H54 (cell line): ENCODE measurements at places on chromosomes 5 and 9.

DNA sequence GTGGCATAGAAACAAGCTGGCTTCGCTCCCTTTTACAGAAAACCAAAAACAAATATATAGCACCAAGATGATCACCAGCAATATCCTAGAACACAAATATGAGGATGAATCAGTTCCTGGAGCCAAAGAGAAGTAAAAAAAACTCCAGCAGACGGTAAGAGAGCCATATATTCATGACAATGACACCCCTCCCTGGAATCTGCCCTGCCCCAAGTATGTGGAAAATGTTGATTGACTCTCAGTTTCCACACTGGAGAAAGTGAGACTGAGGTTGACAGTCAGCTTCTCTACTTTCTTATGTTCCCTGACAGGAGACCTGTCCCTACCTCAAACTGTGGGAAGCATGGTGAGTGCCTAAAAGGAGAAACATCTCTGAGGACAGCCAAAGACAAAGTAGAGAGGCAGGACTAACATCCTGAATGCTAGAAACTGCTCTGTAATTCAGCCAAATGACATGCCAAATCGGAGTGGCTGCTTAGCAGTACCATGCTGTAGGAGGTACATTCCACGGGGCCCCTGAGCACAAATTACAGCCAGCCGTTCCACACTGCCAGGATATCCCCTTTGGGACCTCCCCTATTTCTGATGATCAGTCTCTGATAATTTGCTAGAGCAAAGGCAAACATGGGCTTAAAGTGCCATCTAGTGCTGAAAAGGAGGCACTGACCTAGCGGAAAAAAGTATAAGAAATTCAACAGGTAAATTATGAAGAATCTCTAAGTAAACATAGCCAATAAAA lies 424.0 kb upstream of the RGMB start:
- DNase-seq = peak; percentile 20

GRCh38 chr9:104301755-104302154 lies 202.3 kb upstream of the OR13F1 start:
- DNase-seq = no peak

- DNase-seq = no peak
Measured at GRCh38 chr9:137417161-137418021, 5.6 kb downstream of the EXD3 start.

DNA sequence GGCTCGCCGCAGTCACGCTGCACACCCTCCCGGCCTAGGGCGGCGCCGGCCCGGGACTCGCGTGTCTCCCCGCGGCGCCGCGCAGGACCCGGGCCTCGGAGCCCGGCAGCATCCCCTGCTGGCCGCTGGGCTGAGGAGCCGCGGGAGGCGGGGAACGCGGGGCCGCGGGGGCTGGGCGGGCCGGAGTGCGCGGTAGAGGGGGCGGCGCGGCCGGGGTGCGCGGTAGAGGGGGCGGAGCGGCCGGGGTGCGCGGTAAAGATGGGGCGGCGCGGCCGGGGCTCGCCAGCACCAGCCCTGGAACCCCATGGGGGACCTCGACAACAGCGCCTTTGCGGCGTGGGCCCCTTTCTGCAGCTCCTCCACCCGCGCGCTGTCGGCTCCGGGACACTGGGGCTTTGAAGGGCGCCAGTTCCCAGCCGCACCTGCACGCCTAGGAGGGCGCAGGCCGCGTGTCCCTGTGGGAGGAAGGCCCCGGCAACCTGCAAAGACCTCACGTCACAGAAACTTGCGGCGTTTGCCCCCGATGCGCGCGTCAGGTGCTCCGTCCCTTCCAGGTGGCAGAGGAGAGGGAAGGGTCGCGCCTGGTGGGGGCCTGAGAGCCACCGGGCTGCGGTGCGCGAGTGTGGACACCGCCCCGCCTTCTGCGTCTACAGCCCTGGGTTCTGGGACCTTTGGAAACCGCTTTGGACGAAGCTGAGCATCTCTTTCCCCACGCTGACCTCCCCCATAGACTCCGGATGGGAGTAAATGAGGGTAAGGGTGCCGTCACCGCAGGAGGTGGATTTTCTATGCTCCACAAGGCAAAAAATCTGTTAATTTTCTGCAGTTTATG lies 49.6 kb downstream of the NSUN2 start:
- no peak for DNase-seq

DNA sequence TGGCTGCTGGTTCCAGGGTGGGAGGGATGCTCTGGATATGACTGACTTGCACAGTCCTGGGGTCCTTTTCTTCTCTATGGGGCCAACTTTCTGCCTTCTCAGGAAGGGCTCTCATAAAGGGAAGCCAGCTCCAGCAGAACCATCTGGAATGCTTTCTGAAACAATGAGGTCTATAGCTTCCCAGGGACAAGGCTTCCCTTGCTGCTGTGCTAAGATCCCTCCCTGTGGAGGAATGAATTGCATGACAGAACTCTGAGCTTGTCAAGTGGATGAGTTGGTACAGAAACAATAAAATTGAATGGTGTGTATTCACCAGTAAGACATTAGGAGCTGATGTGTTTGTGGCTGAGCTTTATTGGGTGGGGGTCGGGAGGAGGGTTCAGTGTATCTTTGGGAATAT lies 19.8 kb downstream of the CKMT2 start:
- no peak for DNase-seq

DNA sequence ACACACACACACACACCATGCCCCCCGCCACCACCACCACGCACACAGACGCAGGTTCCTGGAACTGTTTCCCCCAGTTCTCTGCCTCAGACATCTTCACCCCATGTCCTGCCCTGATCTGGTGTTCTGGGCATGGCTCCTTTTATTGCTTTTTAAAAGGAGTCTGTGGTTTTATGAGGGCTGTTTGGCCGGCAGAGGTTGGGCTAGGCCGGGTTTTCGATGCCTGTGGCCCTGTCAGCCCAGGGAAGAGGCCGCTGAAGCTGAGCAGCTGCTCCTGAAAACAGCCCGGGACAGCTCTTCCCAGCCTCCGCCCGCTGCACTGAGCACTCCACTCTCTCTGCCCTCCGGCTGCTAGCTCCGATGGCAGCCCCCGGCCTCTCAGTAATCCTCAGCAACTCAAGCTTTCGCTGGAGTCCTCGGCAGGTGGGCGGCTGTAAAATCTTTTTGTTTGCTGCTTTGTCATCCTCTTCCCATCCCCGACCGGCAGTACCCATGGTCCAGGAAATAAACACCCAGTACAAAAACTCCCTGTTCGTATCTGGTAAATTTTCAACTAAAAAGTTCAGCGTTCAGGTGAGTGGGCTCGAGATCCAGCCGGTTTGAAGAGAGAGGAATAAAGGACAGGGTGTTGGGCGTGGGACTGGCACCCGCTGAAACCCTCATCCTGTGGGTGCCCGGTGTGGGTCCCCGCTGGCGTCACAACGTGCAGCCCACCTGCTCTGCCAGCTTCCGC lies 103.0 kb upstream of the ERCC6L2 start:
- DNase-seq = no peak

DNA sequence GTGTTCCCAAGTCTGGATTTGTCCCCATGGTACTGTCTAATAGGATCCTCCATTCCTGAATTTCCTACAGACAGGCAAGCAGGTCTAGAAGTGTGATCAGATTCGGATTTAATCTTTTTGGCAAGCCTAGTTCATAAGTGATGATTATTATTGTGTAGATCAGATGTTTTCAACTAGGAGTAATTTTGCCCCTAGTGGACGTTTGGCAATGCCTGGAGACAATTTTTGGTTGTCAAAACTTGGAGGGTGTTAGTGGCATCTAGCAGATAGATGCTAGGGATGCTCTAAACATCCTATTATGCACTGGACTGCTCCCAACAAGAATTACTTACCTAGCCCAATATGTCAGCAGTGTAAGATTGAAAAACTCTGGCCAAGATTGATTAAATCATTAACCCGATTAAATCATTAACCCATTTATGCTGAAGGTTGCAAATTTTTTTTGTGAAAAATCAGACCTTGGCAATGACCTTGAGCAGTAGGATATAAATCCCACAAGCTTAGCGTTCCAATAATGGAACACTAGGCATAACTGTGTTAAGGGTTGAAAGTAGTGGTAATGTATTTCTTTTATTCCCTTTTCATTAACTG lies 28.2 kb downstream of the TCERG1 start:
- DNase-seq = no peak

DNA sequence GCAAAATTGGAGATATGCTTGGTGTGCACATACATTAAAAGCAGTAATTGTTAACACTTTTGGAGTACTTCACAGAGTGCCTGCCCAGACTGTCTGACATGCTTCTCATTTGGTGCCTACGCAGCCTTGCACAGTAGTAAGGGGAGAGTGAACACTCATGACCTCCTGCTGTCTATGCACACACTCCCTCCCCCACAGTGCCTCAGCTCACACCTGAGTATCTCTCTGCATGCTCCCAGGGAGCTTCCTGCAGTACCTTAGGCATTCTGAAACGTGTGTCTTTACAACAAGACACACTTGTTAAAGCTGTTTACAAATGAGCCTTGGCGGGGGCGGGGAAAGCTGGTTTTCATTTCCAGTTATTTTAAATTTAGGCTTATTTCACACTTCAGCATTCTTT lies 18.0 kb downstream of the MAP3K1 start:
- no peak for DNase-seq

GRCh38 chr5:177491429-177491945 lies 5.9 kb downstream of the PDLIM7 start:
- DNase-seq = no peak

GRCh38 chr5:160271836-160272235 lies 40.5 kb downstream of the CCNJL start:
- DNase-seq = no peak

DNA sequence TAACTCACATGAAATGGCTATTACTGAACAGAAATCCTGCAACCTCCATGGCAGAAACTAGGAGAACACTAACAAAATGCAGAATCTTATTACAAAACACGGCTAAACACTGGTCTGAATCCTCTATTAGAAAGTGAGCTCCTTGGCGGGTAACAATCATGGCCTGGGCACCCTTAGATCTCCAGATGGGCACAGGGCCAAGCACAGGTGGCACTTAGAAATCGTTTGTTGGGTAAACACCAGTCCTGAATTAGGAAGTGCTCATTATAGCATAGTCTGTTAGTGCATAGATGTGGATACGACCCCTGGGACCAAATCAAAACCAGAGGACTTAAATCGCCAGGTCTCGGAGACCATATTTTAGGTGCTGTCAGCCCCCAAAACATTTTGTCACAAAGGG lies 14.4 kb downstream of the VDAC1 start:
- DNase-seq = no peak

GRCh38 chr5:90941002-90941720 lies 382.6 kb downstream of the ADGRV1 start:
- no peak for DNase-seq

GRCh38 chr5:170537451-170538095 lies 33.8 kb downstream of the KCNIP1 start:
- DNase-seq = no peak

DNA sequence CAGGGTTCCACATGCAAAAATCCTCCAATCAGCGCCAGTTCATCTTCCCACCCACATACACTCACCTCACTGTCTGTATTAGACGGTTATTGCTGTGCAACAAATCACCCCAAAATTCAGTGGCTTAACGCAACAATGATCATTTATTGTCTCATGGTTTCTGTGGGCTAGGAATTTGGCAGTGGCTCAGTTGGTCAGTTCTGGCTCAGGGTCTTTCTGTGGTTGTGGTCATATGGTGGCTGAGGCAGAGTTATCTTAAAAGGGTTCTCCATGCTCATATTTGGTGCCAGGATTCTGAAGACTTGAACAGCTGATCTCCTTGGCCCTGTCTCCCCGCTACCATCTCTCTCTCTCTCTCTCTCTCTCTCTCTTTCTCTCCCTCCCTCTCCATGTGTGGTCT lies 12.9 kb downstream of the ZNF618 start:
- DNase-seq = no peak

GRCh38 chr5:9502050-9502834 lies 43.6 kb downstream of the SEMA5A start:
- no peak for DNase-seq

- no peak for DNase-seq
Measured at GRCh38 chr9:98378794-98379193, 123.3 kb upstream of the TBC1D2 start.

DNA sequence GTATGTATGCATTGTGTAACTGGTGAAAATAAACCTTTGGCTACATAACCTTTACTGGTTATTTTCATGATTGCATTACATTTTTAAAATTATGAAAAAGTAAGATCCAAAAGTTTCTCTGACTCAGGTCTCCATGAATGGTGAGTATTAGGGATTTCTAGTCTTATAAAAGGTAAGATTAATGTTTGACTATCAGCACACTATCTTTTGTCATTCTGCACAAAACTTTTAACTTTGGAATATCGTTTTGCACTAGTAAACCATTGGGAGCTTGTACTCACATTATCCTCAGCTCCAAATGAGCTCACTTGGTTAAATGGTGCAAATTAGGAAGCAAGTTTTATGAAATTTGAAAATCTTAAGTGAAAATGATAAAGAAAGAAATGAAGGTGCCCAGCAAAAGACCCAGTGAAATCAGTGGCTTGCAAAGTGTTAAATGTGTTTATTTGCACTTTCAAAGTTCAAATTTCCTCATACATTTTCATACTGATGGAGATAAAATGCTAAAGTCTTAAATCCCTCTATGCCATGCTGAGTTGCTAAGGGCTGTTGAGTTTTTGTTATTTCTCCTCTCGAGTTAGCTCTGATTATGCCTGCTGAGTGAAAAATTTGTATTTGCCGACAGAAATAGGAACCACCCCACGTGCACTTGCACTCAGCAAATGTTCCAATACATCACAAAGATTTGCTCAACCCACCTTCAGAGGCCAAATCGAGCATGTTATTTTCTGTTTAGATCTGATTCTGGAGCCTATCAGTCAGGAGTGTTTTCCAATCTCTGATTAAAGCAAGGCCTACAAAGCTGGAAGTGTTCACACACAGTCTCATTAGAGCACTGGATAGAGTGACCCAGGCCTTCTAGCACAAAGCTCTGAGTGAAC lies 885.7 kb downstream of the NR2F1-AS1 start:
- DNase-seq = no peak

DNA sequence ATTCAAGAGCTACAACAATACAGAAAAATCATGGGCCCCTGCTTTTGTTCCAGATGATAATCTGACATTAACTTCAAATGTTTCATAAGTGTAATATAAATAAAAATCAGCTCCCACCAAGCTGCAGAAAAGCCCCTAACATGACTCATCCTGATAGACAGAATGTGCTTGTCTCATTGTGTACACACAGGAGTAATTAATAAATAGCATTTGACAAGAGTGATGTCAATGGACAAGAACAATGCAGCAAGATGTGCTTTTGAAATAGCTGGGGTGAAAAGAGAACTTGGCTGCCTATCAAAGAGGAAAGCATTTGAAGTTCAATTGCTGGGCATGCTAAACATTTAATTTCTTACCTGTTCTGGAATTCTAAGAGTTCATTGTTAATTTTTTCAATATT lies 79.2 kb downstream of the DNAH5 start:
- no peak for DNase-seq

DNA sequence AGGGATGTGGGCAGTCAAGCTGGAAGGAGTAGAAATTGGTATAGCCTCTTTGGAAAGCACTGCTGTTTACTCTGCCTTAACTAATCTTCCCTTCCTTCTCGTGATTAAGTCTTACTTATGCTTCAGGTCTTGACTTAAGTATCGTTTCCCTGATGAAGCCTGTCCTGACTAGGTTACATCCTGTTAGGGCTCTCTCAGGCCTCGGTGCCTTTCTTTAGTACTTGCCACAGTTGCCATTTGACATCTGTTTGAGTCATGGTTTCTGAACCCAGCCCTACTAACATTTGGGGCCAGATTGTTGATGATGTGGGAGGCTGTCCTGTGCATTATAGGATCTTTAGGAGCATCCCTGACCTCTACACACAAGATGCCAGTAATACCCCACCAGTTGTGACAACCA lies 94.4 kb downstream of the GAPVD1 start:
- DNase-seq = no peak
